Erythroblast (primary cell): ENCODE measurements at places on chromosomes 5 and 9.

DNA sequence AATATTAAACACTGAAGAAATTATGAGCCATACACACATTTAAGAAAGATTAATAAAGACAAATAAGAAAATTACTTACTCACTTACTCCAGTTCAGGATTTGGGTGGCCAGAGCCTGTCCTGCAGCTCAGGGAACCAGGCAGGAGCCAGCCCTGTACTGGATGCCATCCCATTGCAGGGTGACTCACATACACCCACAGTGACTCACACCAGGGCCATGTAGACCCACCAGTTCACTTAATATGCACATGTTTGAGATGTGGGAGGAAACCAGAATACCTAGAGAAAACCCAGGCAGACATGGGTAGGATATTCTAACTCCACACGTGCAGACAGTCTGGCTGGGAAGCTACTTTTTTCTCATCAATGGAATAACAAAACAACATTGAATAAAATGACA lies 49.6 kb upstream of the ADRB2 start:
- peak; percentile 6 for DNase-seq

- DNase-seq, result no peak
Observed at GRCh38 chr5:173915310-173916014, 27.3 kb downstream of the CPEB4 start.

DNA sequence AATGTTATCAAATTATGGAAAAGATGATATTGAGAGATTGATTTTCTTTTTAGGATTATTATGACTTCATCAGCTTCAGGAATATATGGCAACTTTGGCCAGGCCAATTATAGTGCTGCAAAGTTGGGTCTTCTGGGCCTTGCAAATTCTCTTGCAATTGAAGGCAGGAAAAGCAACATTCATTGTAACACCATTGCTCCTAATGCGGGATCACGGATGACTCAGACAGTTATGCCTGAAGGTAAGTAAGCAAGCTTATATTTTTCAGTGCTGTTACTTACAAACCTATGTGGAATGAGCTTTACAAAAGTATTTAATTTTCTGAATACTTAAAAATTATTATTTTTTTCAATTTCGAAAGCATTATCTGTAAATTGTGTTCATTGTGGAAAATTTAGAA lies 26.5 kb downstream of the HSD17B4 start:
- no peak for DNase-seq

DNA sequence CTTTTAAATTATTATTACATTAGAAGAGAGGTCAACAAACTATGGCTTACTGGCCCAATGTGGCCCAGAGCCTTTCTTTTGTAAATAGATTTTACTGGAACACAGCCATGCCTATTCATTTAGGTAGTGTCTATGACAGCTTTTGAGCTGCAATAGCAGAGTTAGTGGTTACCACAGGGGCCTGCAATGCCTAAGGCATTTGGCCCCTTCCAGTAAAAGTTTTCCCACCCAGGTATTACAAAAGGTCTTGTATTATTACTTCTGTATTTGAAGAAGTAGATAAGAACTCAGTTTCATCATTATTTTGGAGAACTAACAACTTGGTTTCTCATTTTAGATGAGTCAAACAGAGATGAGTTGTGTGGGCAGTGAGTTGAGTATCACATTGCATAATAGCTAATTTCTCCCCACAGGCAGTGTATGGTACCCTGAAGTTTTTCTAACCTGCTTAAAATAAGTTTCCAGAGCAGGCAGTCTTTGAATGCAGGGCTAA lies 9.5 kb downstream of the MTRR start:
- no peak for DNase-seq

- no peak for DNase-seq
Observed at GRCh38 chr9:91655215-91655614, 231.6 kb upstream of the NFIL3 start.

- DNase-seq, result no peak
Observed at GRCh38 chr5:52997424-52997823, 8.3 kb downstream of the ITGA2 start.
